ENCODE measurements at places on chromosomes 5 and 9. TPM values are rescaled to one million over a fixed set of nuclear protein-coding genes. Genes with fewer than 3 reads are reported as not detected.
A peak's percentile ranks its signal among the peaks of the same experiment; 100 is the strongest.

Gene CCNI2
- 3.8 TPM for total RNA-seq

- no peak for DNase-seq
Measured at GRCh38 chr5:181173420-181174342, 26.3 kb downstream of the OR2V2 start.

- DNase-seq, result peak; percentile 89
Measured at GRCh38 chr5:157463621-157464518, 3.9 kb downstream of the NIPAL4 start.

Gene NCS1
- 77.7 TPM for total RNA-seq

Gene SPINK13
- total RNA-seq, result 0.58 TPM

DNA sequence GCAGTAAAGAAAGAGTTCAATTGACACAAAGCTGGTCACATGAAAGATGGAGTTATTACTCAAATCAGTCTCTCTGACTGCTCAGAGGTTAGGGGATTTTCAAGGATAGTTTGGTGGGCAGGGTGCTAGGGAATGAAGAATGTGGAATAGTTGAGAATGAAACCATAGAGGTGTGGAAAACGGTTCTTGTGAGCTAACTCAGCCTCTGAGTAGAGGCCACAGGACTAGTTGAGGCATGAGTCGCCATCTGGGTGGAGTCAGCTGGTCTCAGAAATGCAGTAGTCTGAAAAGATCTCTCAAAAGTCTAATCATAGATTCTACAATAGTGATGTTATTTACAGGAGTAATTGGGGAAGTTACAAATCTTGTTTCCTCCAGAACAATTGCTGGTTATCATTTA is 178.9 kb upstream of the SPEF2 start:
- DNase-seq, result no peak

GRCh38 chr9:5886114-5886939 is 4.4 kb upstream of the MLANA start:
- DNase-seq, result no peak

- no peak for DNase-seq
Measured at GRCh38 chr5:17434982-17435381, 63.0 kb upstream of the TAF11L2 start.

DNA sequence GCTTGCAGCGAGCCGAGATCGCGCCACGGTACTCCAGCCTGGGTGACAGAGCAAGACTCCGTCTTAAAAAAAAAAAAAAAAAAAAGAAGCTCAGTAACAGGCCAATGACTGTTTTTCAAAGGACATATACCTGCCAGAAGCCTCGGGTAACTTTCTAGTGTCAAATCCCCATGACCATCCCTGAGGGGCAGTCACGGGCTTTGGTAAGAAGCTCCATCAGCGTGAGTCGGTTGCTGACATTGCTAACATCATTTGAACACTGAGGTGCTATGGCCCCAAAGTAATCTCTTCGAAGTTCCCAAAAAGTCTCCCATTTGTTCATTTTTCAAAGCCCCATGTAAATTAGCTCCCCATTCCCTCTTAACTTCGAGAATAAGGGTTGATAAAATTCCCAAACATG is 11.6 kb downstream of the NAIP start:
- DNase-seq, result no peak

Gene SPINK7
- not detected for total RNA-seq

DNA sequence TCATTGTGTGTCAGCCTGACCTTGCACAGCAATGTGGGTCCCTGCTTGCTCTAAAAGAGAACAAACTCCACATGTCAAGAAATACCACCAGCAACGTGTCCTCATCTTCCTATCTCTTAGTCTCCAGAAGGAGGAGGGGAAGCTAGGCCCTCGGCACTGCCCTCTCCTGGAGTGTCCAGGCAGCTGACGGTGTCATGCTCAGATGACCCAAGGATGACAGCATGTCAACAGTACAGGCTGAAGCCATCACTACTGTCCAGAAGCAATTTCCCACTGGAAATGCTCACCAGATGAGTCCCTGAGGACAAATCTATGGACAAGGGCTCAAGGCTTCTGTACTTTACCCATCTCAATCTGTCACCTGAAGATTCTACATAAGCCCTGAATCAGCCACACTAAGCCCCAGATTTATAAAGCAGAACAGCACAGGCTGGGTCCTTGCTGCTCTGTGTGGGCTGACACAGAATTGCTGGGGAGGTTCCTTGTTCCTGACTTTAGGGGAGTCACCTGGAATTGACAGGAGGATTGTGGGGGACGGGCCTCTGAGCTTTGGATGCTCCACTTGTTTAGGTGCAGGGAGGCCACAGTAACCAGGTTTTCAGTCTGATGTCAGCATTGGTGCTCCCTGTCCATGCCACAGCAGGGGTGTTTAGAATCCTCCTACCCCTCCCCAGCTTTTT is 210.2 kb downstream of the DAB2IP start:
- no peak for DNase-seq

Gene AQP3
- 0.65 TPM for total RNA-seq

DNA sequence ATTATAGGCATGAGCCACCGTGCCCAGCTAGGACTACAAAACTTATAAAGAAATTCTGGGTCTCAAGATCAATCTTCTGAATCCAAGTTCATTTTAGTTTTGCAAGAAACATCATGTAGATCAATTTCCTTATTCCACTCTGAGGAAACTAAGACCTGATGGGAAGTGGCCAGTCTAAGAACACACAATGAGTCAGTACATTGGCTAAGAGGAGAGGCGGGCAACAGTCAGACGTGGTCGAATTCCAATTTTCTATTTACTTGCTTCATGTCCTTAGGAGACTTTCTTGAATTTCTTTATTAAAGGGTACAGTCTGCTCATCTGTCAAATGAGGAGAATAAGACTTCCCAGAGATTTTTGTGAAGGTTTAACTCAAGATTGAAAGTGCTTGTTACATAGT is 432.1 kb upstream of the BRINP1 start:
- no peak for DNase-seq

DNA sequence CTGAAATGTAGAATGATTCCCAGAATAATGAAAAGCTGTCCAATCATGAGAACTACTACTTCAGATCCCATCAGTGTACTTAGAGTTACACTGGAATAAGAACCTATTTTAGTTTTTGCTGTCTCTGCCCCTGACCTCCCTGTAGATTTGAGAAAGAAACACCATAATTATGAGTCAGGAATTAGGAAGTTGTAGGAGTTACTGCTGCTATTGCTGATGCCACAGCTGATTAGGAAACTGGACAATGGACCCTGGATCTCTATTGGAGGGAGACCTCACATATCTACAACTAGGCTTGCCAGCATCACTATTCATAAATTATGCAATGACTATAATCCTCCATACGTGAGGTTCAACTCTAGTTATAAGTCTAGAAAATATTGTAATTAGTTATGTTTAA is 48.8 kb upstream of the EDIL3 start:
- DNase-seq, result no peak

Gene PRPF4
- total RNA-seq, result 29.1 TPM

GRCh38 chr9:2260417-2261306 is 245.5 kb downstream of the SMARCA2 start:
- DNase-seq, result peak; percentile 66

DNA sequence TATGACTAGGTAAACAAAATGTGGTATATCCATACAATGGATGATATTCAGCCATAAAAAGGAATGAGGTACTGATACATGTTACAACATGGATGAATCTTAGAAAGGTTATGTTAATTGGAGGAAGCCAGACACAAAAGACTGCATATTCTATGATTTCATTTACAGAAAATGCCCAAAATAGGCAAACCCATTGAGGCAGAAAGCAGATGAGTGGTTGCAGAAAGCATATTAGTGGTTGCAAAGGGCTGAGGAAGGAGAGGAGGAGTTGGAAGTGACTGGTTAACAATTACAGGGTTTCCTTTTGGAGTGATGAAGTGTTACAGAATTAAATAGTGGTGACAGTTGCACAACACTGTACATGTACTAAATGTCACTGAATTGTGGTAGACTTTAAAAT is 17.7 kb downstream of the PLGRKT start:
- no peak for DNase-seq

DNA sequence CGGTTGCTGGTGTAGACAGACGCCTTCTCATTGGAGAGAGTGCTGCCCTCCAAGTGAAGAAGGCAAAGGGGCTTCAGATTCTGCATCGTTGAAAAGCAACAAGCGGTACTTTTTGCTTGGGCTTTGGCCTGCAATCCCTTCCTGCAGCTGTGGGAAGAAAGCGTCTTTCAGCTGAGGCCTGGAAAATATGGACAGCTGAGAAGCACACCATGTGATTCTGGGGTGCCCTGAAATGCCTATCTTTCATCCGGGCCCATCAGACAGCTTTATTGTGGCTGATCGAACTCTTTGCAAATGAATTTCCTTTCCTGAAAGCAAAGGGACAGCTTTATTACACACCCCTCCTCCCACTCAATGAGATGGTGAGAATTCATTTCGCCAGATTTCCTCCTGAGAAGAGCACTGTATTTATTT is 74.0 kb downstream of the NSG2 start:
- no peak for DNase-seq

Gene GTF3C5
- 121 TPM for total RNA-seq

- DNase-seq, result no peak
Measured at GRCh38 chr9:17481565-17481964, 97.3 kb upstream of the SH3GL2 start.

DNA sequence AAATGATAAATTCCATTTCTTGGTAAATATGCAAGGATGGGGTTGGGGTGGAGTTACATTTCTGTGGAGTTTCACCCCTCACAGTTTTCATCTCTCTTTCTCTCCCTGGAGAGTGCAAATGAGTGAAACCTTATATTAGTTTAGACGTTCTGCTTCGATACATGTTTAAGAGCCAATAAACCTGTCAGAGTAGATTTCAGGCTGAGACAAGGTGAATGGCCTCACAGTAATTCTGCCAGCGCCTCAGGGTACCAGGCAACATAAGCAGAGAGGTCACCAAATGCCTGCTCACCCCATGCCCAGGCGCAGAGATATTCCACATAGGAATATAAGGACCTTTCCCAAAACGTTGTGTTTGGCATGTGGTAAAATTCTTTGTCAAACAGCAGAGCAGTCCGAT is 154.9 kb upstream of the VLDLR start:
- no peak for DNase-seq
